ENCODE measurements at places on chromosomes 2 and 18.

GRCh38 chr2:227320305-227321094 lies 4.6 kb upstream of the MFF start:
- no peak overlapping the region for H3K27ac ChIP-seq
- no peak overlapping the region for H3K4me3 ChIP-seq
- H3K36me3 ChIP-seq: no peaks in the 10 kb centered on the region
- DNase-seq: no peak
- no peaks in the 10 kb centered on the region for H3K27me3 ChIP-seq
- no peaks in the 10 kb centered on the region for H3K4me1 ChIP-seq

DNA sequence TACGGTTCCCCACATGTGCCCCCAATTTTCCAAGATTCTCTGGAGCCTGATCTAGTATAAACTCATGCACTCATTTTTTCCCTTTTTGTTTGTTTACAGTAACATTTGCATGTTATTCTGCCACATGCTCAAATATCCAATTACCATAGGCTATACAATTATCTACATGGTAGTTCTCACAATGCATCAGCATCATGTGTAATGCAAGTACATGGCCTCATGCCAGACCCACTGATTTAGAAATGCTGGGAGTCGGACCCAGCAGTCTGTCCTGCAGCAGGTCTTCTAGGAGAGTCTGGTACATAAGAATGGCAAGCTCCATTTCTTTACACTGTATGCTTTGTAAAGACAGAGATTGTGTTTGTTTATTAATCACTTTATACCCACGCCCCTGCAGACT lies 107.7 kb downstream of the CBLN2 start:
- no peaks in the 10 kb centered on the region for H3K36me3 ChIP-seq
- no peaks in the 10 kb centered on the region for H3K4me1 ChIP-seq
- DNase-seq: no peak
- no peak overlapping the region for H3K27ac ChIP-seq
- no peak overlapping the region for H3K4me3 ChIP-seq

- peak; percentile 81 for DNase-seq
- no peak overlapping the region for H3K27ac ChIP-seq
Measured at GRCh38 chr2:102094917-102095316, 47.6 kb upstream of the IL1R1 start.

DNA sequence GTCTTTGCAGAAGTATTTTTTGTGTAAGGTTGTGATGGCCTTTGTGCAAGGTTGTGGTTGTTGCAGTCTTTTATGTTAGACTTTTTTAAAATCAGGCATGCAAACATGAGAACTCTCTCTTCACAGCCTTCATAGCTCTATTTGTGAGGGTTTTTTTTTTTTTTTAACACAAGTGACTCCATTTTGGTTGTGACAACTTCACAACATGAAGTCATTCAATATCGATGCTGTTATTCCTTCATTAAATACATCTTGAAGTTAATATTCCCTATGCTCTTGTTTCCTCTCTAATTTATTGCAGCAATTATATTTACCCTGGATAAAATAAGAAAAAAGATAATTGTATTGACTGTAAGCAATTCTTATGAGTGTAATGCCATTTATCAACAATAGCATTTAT lies 35.5 kb downstream of the DHRS9 start:
- peaks cover 2% of the 10 kb centered on the region for H3K27me3 ChIP-seq
- H3K4me3 ChIP-seq: no peak overlapping the region
- no peak for DNase-seq
- H3K4me1 ChIP-seq: no peaks in the 10 kb centered on the region
- H3K27ac ChIP-seq: no peak overlapping the region

DNA sequence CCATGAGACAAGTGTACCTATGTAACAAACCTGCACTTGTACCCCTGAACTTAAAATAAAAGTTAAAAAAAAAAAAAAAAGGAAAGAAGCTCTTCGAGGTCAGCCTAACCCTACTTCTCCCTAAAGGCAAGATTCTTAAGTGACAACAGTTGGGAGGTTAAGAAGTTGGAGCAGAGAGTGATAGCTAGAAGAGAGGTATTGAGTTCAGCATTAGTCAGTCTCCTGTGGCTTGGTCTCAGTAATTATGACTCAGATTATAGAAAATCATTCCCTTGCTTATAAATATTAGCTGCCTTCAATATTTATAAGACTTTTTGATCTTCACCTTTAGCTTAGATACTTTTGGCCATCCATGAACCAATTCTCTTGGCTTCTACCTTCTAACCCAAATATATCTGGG lies 926.8 kb upstream of the SLC39A10 start:
- H3K36me3 ChIP-seq: no peaks in the 10 kb centered on the region
- H3K27me3 ChIP-seq: no peaks in the 10 kb centered on the region
- DNase-seq: no peak
- no peak overlapping the region for H3K27ac ChIP-seq
- no peak overlapping the region for H3K4me3 ChIP-seq

DNA sequence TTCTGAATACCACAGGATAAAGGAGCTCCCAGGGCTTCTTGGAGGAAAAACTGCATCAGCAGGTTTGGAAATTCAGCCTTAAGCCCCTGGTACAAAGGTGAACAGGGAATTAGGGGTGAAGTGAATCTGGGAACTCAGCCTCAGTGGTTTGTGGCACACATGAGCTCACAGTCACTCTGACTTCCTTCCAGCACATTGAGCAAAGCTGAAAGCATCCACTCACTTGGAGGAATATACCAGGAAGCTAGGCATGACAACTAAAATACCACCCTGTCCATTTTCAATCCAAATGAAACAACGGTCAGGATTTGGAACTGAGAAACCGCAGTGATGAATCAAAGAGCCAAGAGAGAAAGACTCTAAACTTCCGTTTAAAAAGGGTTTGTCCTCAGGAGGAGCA lies 216.1 kb downstream of the ICOS start:
- H3K4me1 ChIP-seq: no peaks in the 10 kb centered on the region
- H3K36me3 ChIP-seq: no peaks in the 10 kb centered on the region
- H3K4me3 ChIP-seq: no peak overlapping the region
- no peaks in the 10 kb centered on the region for H3K27me3 ChIP-seq

DNA sequence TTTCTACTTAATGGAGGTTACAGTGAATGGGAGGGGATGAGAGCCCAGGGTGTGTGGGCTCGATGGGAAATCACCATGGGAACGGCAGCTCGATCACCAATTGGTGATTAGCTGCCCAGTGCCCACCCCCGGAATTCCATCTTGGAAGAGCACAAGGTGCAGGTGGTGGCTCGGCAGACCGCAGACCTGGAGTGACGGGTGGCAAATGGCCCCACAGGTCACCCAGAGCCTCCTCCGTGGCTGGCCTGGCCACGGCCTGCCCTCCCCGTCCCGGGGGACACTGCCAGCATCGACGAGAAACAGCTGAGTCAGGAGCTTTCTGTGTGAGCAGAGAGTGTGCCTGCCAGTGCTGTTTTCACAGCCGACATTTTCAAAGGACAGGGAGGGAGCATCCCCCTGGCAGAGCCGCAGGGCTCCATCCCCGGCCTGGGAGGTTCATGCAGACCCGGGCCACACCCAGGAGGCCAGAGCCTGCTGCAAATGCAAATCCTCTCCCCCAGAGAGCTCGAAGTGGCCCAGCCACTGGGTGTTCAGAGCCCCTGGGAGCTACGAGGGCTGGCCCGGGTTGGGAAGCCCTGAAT lies 176.4 kb upstream of the MYT1L start:
- DNase-seq: no peak
- no peak overlapping the region for H3K4me3 ChIP-seq
- H3K27ac ChIP-seq: no peak overlapping the region
- no peaks in the 10 kb centered on the region for H3K36me3 ChIP-seq

GRCh38 chr18:54127759-54128378 lies 96.6 kb downstream of the MBD2 start:
- H3K27me3 ChIP-seq: no peaks in the 10 kb centered on the region
- DNase-seq: peak; percentile 11
- no peaks in the 10 kb centered on the region for H3K4me1 ChIP-seq
- H3K4me3 ChIP-seq: no peak overlapping the region
- no peaks in the 10 kb centered on the region for H3K36me3 ChIP-seq

DNA sequence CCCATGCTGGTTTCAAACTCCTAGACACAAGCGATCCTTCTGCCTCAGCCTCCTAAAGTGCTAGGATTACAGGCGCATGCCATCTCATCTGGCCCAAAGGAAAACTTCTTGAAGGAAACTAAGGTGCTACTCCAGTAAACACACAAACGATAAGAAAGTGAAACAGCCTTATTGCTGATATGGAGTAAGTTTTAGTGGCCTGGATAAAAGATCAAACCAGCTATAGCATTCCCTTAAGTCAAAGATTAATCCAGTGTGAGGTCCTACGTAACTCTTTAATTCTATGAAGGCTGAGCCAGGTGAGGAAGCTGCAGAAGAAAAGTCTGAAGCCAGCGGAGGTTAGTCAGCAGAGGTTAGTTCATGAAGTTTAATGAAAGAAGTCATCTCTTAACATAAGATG lies 40.8 kb upstream of the POTEE start:
- H3K4me1 ChIP-seq: no peaks in the 10 kb centered on the region
- H3K27me3 ChIP-seq: no peaks in the 10 kb centered on the region
- no peak overlapping the region for H3K27ac ChIP-seq

- H3K4me1 ChIP-seq: no peaks in the 10 kb centered on the region
- no peak overlapping the region for H3K27ac ChIP-seq
- H3K36me3 ChIP-seq: no peaks in the 10 kb centered on the region
Measured at GRCh38 chr2:8343031-8343430, 338.8 kb upstream of the ID2 start.

DNA sequence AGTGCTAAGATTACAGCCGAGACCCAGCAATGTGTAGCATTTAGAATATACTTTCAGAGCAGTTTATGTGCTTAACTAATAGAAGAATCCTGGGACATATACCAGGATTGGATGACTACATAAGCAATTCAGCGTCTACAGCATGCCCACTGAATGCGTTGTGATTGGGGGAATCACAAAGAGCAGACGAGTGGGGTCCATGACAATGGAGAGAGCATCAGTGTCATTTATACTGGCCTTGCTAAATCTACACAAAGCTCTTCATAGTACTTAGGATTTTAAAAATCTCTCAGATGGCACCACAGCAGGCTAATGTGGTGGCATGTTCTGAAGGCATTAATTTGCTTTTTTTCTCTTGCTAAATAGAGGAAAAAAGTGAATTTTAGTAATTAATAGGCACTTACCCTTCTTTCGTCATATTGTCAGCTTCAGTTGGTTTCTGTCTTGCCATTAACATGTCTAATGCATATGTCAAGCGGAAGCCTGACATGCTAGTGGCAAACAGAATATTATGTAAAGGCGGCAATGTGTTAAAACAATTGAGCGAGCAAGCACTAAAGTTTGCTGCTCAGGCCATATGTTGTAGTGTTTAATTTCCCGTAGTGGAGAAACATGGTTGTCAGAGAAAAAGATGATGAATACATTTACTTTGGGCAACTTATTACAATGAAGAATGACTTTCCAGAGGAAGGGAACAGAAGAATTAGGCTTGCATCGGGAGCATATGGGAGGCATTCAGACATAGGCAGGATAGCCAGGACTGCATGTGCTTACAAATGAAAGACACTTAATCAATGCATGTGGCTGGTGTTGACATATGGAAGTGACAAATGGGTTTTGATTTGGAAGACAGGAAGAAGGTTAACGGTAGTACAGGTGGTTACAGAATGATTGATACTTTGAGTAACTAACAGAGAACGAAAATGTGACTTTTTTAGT lies 145.2 kb downstream of the ICOS start:
- no peaks in the 10 kb centered on the region for H3K27me3 ChIP-seq
- no peak overlapping the region for H3K27ac ChIP-seq
- no peaks in the 10 kb centered on the region for H3K36me3 ChIP-seq
- no peaks in the 10 kb centered on the region for H3K4me1 ChIP-seq

DNA sequence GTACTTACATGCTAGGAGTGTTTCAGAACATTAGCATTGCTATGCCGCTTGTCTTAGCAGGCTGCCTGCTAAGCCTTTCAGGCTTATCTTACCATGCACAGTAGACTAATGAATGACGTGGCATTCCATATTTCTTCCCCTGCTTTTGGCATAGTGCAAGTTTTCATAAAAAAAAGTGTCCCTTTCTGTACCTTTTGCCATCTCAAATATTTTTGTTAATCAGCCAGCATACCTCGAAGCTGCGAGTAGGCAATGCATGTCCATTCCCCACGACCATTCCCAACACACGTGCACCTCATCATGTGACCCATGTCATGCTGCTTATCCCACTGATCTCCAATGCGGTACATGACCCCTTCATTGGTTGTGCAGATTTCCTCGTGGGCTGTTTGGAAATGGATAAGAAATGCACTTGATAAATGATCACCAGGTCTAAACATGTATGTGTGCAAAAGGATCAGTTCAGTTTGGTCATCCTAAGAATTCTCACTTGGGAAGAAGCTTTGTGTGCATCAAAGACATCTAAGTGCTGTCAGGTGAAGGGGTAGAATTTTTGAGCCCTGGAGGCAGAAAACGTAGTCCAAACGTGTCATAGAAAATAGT lies 13.9 kb downstream of the FN1 start:
- DNase-seq: no peak
- peaks cover 12% of the 10 kb centered on the region for H3K36me3 ChIP-seq
- peaks cover 30% of the 10 kb centered on the region for H3K4me1 ChIP-seq
- no peaks in the 10 kb centered on the region for H3K27me3 ChIP-seq
- no peak overlapping the region for H3K27ac ChIP-seq

- H3K36me3 ChIP-seq: no peaks in the 10 kb centered on the region
- H3K4me1 ChIP-seq: peaks cover 5% of the 10 kb centered on the region
- no peak overlapping the region for H3K4me3 ChIP-seq
- peak; percentile 21 for DNase-seq
- peak overlapping the region; percentile 92 for H3K27ac ChIP-seq
Measured at GRCh38 chr2:207143215-207144172, 22.3 kb downstream of the KLF7 start.

- no peak for DNase-seq
- H3K4me3 ChIP-seq: no peak overlapping the region
Measured at GRCh38 chr2:226687641-226688253, 111.9 kb downstream of the IRS1 start.

GRCh38 chr2:48905696-48906095 lies 150.2 kb upstream of the LHCGR start:
- H3K27ac ChIP-seq: no peak overlapping the region
- H3K4me3 ChIP-seq: no peak overlapping the region
- no peak for DNase-seq
- H3K27me3 ChIP-seq: no peaks in the 10 kb centered on the region
- H3K4me1 ChIP-seq: no peaks in the 10 kb centered on the region
- no peaks in the 10 kb centered on the region for H3K36me3 ChIP-seq

DNA sequence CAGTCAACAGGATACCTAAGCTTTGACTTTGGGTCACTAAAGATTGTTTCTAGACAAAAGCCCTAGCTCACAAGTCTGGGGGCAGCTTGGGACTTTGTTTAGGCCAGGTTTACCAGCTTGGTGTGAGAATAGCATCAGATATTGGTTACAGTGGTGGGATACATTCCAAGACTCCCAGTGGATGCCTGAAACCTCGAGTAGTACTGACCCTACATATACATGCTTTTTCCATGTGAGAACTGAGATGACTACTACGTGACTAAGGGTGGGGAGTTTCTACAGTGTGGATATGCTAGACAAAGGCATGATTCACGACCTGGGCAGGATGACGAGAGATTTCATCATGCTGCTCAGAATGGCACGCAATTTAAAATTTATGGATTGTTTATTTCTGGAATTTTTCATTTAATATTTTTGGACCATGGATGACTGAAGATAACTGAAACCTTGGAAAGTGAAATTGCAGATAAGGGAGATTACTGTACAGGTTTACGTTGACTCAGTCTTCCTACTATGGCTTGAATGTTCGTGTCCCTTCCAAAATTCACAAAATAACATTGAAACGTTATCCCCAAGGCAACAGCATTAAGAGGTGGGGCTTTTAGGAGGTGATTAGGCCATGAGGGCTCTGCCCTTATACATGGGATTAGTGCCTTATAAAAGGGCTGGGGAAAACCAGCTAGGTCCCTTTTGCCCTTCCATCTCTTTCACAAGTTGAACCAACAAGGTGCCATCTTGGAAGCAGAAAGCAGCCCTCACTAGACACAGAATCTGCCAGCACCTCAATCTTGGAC lies 50.2 kb upstream of the CTAGE1 start:
- H3K4me3 ChIP-seq: no peak overlapping the region
- no peaks in the 10 kb centered on the region for H3K27me3 ChIP-seq
- peaks cover 52% of the 10 kb centered on the region for H3K4me1 ChIP-seq
- no peaks in the 10 kb centered on the region for H3K36me3 ChIP-seq
- no peak for DNase-seq
- H3K27ac ChIP-seq: no peak overlapping the region

All from small intestine (tissue), 16 donors.